ENCODE measurements at places on chromosomes 3 and 15.

DNA sequence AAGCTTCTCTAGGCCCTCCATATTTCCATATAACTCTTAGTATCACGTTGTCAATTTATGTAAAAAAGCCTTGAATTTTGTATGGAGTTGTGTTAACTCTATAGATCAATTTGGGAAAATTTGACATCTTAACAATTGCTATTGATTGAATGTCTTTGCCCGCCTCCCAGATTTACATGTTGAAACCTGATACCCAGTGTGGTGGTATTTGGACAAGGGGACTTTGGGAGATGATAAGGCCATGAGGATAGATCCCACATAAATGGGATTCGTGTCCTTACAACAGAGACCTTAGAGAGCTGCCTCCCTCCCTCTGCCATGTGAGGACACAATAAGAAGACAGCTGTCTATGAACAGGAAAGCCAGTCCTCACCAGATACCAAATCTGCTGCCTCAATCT is 21.1 kb upstream of the TNK2 start:
- no peak for DNase-seq

DNA sequence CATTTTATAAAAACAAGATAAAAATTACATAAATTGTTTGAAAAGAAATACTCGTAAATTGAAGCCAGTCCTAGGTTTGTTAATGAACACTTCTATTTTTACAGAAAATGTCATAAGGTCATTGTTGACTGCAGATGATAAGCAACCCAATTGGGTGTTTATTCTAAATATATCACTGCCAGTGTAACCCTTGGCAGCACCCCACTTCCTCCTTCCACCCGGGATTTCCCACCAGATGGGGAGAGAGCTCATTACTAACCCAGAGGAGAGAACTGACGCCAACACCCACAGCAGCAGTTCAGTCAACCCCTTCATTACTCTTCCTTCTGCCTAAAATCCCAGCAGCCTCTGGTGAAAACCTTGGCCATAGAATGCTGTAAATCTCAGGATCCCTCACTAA is 307.6 kb downstream of the GAP43 start:
- DNase-seq = no peak

- no peak for DNase-seq
These were observed 26.2 kb upstream of the DCUN1D1 start for GRCh38 chr3:183006396-183007002.

DNA sequence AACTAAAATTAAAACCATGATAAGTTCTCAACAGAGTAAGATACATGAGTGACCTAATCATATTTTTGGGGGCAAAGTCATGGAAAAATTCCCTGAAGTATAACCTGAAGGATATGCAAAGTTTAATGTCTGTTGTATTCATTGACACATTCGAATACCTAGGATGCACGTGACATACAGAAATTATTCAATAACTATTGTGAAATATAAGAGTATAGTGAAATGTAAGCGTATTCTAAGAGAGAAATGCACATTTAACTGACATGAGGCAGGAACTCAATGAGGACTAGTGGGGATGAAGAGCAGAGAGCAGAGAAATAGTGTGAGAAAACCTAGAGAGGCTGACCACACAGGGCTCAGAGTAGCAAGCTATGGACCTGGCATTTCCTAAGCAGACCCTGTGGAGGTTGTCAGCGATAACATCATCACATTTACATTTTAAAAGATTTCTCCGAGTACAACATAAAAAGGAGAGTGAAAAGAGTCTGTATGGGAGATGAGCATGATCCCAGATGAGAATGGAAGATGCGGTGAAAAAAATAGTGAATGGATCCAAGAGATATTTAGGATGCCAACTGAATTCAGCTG is 588.8 kb downstream of the MAGI1 start:
- no peak for DNase-seq

GRCh38 chr3:43686700-43687498 is 3.8 kb upstream of the ABHD5 start:
- no peak for DNase-seq

GRCh38 chr15:39056357-39056756 is 491.7 kb upstream of the RASGRP1 start:
- DNase-seq = no peak

DNA sequence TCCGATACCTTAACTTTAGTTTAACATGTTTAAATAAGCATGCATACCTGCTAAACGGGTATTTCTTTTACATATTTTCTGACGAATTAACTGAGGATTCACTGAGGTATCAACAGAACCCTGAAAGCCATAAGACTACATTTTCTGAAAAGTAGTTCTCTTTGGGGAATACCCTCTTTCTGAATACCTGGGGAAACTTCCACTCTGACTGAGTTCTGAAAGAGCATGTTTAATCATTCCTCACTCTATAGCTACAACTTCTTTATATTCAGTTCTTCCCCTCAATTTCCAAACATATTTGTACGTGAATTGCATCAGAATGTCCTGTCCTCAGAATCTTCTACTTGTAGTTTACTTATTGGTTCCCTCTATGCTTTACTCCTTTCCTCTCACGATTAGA is 403.0 kb downstream of the ROBO1 start:
- no peak for DNase-seq

- no peak for DNase-seq
These were observed 23.6 kb upstream of the PLXNA1 start for GRCh38 chr3:126959136-126959920.

DNA sequence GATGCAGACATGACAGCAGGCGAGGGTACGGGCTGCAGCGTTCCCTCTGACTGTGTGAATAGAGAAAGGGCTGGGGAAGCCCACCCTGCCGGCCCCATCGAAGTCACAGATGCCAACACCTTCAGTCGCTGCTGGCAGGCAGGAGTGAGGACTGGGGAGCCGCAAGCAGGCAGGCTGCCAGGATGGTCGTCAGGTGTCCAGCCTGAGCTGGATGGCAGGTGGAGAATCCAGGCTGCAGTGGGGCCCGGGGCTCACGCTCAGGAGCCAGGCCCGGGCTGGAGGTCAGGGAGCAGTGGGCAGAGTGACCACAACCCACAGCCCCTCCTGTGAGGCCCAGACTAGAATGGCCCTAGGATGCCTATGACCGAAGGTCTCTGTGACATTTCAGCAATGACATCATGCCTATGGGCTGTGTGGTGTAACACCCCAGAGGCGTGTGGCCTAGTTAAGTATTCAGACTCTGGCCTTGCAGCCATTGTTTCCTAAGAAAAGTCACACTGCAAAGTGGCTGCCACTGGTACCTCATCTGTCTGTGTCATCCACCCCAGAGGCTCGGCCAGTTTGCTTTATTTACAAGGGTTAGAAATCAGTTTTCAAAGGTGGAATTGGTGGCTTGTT is 15.7 kb downstream of the PRR23E start:
- no peak for DNase-seq

GRCh38 chr3:66639809-66640356 is 139.1 kb upstream of the LRIG1 start:
- DNase-seq = no peak

DNA sequence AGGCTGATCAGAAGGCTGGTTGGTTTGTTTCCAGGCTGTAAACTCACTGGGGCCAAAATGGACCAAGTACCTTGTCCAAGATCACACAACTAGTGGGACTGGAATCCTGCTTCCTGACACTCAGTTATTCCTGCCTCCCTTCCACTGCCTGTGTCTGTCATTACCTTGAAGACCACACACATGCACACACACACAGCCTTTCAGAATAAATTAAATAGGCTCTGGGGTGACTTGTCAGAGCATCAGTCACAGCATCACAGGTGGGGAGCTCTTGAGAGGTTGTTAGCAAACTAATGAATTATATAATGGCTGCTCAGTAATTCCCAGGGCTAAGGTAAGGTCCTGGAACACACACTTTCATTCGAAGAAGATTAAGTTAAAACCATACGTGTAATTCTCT is 231.8 kb downstream of the UACA start:
- DNase-seq = no peak

DNA sequence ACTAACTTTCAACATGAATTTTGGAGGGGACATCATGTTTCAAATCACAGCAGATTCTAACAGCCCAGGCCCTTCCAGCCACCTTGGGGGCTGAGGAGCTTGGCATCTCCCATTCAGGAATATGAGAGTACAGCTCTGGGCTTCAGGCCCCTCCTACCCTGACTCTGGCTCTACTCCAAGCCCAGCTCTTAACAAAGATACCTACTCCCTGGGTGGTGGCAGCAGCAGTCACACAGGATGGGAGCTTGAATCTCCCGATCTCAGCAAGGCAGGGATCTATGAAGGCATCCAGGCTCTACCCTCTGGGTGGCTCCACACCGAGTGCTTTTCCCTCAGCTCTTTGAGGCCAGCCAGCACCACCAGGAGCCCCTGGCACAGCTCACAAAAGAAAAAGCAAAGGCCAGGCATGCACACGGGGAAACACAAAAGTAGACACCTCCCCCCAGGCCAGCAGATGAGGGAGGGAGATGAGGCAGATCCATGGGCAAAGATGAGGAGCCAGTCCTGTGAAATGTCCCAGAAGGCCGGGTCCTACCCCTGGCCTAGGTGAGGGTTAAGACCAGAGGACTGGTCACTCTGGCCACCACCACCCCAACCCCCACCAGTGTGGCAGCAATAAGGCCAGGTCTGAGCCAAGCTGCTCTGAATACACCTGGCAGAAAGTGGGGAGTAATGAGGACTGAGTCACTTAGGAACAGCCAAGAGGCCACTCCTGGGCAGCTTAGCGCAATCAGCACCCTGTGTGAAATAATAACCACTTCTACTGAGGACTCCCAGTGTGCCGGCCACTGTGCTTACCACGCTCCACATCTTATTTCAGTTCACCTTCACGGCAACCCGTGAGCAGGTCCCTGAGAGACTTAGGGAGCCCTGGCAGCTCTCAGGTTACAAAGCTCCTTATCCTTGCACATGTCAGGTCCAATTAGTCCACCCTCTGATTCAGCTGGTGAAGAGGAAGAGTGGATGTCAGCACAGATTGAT is 24.3 kb downstream of the PLA2G4F start:
- no peak for DNase-seq

DNA sequence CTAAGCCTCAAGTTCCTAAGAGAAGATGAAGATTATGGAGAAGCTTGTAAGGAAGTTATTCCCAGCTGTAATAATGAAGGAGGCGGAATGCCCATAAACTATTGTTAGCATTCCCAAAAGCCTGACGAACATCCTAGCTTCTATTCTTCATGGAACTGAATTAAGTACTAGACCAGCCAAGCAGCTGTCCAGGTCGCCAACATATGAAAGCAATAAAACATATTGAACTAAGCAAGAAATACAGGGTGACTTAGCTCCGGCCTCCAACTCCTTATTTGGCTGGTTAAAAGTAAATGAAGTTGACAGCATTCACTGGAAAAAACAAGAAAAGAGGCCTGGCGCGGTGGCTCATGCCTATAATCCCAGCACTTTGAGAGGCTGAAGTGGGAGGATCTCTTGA is 174.0 kb upstream of the TPM1 start:
- no peak for DNase-seq

DNA sequence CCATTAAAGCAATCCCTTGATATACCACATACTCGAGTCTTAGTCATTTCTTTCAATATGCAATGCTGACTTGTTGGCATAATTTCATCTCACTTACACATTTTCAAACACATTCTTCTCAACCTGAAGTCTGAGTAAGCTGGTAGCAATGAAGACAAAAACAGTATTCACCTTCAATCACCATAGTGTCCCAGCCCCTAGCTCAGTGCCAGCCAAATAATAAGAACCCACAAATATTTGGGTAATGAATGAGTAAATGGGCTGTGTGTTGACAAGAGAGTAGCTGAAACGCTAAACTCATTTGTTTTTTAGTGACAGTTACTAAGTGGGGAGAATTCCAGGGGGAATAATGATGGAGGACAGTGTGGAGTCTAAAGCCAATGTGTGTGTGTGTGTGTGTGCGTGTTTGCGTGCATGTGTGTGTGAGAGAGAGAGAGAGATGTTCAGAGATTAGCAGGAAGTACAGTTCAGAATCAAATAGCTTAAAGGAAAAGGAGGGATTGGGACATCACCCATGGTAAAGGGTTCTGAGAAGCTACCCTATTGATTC is 165.7 kb downstream of the GAP43 start:
- no peak for DNase-seq

DNA sequence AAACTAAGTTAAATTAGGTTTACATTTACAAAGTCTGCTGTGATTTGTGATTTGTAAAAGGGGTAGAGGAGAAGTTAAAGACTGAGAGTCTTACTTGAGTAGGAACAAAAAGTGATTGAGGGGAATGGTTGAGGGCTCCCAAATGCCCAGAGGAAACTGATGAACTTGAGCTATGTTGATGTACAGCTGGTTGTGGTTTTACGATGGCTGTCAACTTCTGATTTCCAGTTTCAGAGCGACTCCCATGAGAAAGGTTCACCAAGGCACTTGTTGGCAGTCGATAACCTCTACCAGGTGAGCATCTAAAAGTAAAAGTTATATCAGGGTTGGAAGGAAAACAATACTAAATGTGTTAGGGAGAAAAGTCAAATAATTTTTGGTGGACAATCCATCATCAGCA is 91.0 kb downstream of the XRN1 start:
- no peak for DNase-seq

- no peak for DNase-seq
These were observed 73.2 kb downstream of the AAGAB start for GRCh38 chr15:67181221-67181639.

GRCh38 chr3:47380026-47380600 is 708 bp upstream of the PTPN23 start:
- no peak for DNase-seq

GRCh38 chr3:123194552-123194951 is 7.2 kb upstream of the SEC22A start:
- no peak for DNase-seq

DNA sequence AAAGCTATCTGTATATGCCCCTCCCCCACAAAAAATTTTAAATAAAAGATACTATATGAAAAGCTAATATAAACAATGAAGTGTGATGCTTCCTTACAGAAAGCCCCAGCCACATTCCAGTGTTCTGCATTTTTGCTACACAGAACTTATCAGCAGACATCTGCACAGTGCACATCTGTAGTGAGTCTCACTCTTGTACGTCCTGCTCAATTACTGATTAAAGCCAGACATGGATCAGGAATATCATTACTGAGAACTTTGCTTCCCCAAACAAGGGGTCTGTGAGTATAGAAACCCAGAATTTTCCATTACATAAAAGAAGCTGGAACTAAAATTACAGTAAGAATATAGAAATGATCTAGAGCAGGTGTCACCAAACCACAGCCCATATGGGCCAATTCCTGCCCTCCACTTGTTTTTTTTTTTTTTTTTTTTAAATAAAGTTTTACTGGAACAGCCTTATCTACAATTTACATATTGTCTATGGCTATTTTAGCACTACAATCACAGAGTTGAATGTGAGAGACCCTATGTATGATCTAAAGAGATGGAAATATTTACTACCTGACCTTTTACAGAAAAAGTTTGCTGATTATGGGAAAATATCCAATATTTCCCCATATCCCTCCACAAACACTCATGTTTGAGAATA is 45.7 kb downstream of the UBP1 start:
- DNase-seq = no peak

- DNase-seq = no peak
These were observed 12.2 kb downstream of the TUBGCP4 start for GRCh38 chr15:43383070-43383469.

Data from stimulated activated CD8-positive, alpha-beta memory T cell treated with anti-CD3 and anti-CD28 coated beads, Interleukin-12 subunit alpha, Interleukin-12 subunit beta, amount 100 ng/mL, for 4 hours (primary cell).